ENCODE measurements at places on chromosomes 6 and 20.

DNA sequence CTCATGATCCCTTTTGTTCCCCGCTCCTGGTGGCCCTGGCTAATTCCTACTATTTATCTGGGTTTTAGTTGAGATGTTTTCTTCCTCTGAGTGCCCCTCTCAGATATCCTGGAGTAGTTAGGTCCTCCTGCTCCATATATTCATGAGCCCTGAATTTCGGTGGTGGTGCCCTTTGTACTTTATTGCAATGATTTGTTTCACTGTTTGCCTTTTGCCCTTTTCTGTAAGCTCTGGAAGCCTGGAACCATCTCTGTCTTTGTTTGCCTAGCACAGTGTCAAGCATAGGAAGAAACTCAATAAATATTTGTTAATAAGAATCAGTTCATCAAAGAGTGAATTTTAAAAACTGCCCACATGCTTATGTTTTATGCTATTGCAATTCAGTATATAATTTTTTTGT is 144.9 kb downstream of the DNAH8 start:
- no peak for DNase-seq

DNA sequence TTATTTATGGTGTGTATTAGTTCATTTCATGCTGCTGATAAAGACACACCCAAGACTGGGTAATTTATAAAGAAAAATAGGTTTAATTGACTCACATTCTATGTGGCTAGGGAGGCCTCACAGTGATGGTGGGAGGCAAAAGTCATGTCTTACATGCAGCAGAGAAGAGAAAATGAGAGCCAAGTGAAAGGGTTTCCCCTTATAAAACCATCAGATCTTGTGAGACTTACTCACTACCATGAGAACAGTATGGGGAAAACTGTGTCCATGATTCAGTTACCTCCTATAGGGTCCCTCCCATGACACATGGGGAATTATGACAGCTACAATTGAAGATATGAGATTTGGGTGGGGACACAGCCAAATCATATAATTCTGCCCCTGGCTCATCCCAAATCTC is 150.0 kb upstream of the AHI1 start:
- no peak for DNase-seq

GRCh38 chr20:34254979-34255378 is 13.8 kb downstream of the ASIP start:
- no peak for DNase-seq

DNA sequence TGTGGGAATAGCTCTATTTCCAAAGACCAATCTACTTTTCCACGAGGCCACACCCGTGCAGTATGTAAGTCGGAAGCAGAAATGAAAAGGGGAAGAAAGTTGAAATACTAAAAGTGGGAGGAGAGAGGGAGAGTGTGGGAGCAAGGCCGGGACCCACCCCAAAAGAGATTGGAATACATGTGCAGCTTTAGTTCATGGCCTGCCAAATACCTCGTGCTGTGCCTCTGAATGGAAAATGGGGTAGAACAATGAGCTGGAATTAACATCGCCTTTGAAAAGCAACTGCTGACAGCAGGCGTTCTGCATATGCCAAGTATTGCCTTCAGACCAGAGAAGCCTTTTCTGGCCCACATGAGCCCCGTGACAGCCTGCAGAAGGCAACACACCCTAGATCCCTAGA is 155.6 kb downstream of the CD83 start:
- no peak for DNase-seq

GRCh38 chr6:40947876-40948526 is 91.0 kb downstream of the UNC5CL start:
- no peak for DNase-seq

DNA sequence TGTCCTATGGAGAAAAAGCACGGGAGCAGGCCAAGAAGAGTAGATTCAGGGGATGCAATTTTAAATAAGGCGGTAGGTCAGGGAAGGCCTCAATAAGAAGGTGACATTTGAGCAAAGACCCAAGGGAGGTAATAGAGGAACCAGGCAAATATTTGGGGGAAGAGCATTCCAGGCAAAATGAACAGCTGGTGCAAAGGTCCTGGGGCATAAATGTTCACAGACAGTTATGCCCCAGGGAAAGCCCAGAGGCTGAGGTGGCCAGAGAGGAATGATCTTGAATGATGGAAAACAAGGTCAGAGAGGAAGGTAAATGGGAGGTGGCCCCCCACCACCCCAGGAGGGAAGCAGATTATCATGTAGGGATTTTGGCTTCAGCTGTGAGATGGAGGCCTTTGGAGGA is 47.4 kb upstream of the SIRPA start:
- no peak for DNase-seq

DNA sequence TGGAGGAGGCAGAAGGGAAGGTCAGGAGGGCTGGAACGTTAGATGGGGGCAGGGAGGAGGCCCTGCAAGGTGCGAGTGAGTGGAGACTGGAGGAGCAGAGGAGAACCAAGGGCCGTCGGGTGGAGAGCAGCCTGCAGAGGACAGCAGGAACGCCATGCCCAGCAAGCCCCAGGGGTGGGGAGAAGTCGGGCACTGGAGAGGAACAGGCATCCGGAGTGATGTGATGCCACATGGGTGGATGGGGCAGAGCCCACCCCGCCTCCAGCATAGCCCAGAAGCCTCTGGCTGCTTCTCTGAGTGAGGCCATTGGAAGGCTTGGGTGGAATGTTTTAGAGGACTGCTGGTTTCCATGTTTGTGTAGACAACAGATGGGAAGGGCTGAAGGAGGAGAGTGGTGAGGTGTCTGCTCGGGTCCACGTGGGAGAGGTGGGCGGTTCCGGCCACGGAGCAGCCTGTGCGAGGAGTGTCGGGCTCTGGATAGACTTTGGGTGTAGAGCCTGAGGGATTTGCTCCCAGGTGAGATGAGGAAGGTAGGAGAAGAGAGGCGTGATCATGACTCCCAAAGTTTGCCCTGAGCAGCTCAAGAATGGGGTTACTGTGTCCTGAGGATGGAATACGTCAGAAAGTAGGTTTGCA is 221.4 kb downstream of the SMOC2 start:
- DNase-seq, result no peak

- DNase-seq, result no peak
Observed at GRCh38 chr6:81768150-81768942, 15.9 kb upstream of the TENT5A start.

DNA sequence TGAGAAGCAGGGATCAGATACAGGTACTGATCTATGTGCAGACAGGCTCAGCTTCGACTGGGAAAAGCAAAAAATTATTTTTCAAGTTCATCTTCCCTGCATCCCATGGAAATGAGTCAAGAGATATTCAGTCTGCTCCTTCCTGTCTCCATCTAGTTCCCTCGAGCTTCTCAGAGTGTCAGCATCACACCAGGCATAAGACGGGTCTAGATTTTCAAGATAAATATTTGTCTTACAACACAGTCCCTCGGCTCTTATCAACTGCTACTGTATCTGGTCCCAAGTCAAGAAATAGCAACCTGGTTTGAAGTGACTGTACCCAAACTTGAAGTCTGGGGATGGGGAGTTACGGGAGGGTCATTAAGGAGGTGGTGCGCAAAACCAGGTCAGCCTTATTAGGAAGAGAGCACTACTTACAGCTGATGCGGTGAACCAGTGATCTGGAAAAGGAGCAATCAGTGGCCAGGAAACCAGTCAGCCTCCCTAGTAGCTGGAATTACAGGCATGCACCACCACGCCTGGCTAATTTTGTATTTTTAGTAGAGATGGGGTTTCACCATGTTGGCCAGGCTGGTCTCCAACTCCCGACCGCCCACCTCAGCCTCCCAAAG is 29.7 kb downstream of the ZMYND8 start:
- no peak for DNase-seq

- DNase-seq, result no peak
Observed at GRCh38 chr6:10410207-10411050, 4.4 kb downstream of the TFAP2A start.

DNA sequence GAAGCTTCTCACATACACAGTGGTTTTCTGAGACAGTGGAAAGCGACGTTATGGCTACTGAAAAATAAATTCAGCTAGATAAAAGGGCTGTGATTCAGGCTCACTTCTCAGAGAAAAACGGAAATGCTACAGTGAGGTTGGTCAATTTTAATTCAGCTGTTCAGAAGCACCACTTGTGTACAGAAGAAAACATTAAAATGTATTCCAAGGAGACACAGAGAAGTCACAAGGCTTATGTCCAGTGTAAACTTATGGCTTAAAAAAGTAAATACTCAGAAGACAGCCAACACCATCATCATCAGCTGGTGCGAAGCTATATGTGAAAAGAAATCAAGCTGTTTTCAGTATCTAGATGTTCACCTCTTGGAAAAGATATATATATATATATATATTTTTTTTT is 68.6 kb downstream of the ABHD12 start:
- no peak for DNase-seq

GRCh38 chr6:111686249-111686931 is 80.7 kb upstream of the TRAF3IP2 start:
- peak; percentile 42 for DNase-seq

DNA sequence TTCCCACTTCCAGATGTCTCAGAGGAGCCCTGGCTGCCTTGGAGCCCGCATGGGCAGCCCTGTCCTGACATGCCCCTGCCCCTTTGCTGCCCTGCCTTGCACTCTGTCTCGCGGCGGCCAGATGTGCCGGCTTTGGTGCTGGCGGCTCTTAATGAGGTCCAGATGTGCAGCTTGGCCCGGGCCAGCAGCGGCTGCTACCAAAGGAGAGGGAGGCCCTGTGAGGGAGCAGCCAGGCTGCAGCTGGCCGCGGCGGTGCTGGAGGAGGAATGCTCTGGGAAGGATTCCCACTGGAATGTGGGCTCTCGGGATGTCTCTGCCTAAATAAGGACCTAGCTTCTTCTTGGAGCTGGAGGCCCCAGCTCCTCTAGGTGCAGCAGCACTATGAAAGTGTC is 72.4 kb downstream of the FGD2 start:
- DNase-seq, result no peak

DNA sequence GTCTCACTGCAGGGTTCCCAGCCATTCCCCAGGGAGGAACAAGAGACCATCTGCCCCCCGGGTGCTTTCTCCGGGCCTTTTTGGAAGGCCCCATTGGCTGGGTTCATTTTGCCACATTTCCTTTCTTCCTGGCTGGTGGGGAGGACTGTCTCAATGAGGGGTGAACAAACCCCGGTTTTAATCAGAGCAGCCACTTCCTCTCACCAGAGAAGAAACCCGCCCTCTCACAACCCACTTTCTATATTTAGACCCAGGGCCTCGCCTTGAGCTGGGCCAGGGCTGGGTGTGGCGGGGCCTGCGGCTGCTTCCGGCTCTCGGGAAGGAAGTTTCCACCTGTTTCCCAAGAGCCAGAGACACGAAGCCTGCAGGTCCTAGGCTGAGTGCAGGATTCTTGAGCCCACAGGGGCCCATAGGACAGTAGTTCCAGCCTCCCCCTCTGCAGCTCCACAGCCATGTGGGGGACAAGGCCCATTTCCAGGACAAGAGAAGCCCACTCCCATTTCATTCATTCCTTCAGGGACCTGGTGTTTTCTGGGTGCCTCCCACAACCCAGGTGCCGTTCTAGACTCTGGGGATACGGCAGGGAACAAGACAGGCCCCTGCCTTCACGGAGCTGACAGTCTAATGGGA is 41.8 kb downstream of the RBM38 start:
- DNase-seq, result no peak

- no peak for DNase-seq
Observed at GRCh38 chr6:35562060-35562459, 49.4 kb upstream of the TULP1 start.
